ENCODE measurements at places on chromosomes 5 and 9. TPM values are rescaled to one million over a fixed set of nuclear protein-coding genes. Genes with fewer than 3 reads are reported as not detected.

GRCh38 chr5:88658886-88659285, 224.1 kb downstream of the MEF2C start:
- no peak for DNase-seq
- no peak overlapping the region for H3K4me3 ChIP-seq
- H3K27me3 ChIP-seq: peaks cover 44% of the 10 kb centered on the region
- H3K27ac ChIP-seq: no peak overlapping the region

- peak; percentile 7 for DNase-seq
- no peak overlapping the region for H3K4me3 ChIP-seq
- H3K27ac ChIP-seq: no peak overlapping the region
Observed at GRCh38 chr5:158541536-158542297, 558.0 kb downstream of the EBF1 start.

DNA sequence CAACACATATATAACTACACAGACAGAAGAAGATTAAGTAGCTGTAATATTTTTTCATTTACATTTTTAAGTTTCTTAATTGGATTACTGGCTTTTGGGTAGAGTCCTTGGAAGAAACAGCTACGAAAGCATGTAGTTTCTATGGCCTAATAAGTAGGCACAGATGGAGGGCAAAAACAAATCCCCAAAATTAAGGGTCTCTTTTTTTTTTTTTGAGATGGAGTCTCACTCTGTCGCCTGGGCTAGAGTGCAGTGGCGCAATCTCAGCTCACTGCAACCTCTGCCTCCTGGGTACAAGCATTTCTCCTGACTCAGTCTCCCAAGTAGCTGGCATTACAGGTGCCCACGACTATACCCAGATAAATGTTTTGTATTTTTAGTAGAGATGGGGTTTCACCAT, 27.1 kb upstream of the MTMR12 start:
- H3K4me1 ChIP-seq: no peaks in the 10 kb centered on the region
- no peak overlapping the region for H3K4me3 ChIP-seq
- no peak for DNase-seq
- peaks cover 3% of the 10 kb centered on the region for H3K27me3 ChIP-seq

DNA sequence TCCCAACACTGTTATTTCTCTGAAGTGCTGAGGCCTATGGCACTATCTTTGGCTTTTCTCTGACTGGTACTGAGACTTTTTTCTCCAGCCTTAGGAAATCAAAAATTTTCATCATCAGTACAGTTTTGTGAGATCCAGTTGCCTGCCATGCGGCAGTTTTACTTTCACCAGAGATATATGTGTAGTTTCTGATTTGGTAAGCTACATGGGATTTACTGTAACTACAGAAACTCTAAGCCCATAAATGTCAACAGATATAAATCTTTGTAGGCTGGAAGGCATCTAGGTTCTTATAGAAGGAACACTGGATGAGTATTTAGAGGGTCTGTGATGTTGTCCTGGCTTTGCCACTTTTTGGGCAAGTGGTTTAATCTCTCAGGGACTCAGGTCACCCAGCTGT, 69.0 kb downstream of the DOCK2 start:
- H3K36me3 ChIP-seq: peaks cover 59% of the 10 kb centered on the region
- no peak overlapping the region for H3K4me3 ChIP-seq
- DNase-seq: peak; percentile 32
- H3K27ac ChIP-seq: peak overlapping the region; percentile 76
- H3K4me1 ChIP-seq: peaks cover 45% of the 10 kb centered on the region
- no peaks in the 10 kb centered on the region for H3K27me3 ChIP-seq

Gene FBP1
- 1.5 TPM for total RNA-seq

GRCh38 chr5:64074533-64074932, 91.1 kb upstream of the RNF180 start:
- peak; percentile 5 for DNase-seq
- no peaks in the 10 kb centered on the region for H3K4me1 ChIP-seq
- no peaks in the 10 kb centered on the region for H3K36me3 ChIP-seq
- H3K27me3 ChIP-seq: no peaks in the 10 kb centered on the region
- no peak overlapping the region for H3K27ac ChIP-seq
- H3K4me3 ChIP-seq: no peak overlapping the region

Gene WDR31
- 0.81 TPM for total RNA-seq

Gene SOHLH1
- total RNA-seq: not detected

GRCh38 chr5:131364507-131365050, 100.7 kb downstream of the CDC42SE2 start:
- peaks cover 48% of the 10 kb centered on the region for H3K36me3 ChIP-seq
- H3K27me3 ChIP-seq: no peaks in the 10 kb centered on the region
- H3K27ac ChIP-seq: peak overlapping the region; percentile 72

GRCh38 chr5:126274076-126274762, 149.0 kb upstream of the GRAMD2B start:
- H3K4me1 ChIP-seq: no peaks in the 10 kb centered on the region
- no peak for DNase-seq
- H3K4me3 ChIP-seq: no peak overlapping the region
- H3K27me3 ChIP-seq: no peaks in the 10 kb centered on the region
- no peak overlapping the region for H3K27ac ChIP-seq

Gene NR5A1
- total RNA-seq: not detected

Gene ENTPD2
- total RNA-seq: not detected

DNA sequence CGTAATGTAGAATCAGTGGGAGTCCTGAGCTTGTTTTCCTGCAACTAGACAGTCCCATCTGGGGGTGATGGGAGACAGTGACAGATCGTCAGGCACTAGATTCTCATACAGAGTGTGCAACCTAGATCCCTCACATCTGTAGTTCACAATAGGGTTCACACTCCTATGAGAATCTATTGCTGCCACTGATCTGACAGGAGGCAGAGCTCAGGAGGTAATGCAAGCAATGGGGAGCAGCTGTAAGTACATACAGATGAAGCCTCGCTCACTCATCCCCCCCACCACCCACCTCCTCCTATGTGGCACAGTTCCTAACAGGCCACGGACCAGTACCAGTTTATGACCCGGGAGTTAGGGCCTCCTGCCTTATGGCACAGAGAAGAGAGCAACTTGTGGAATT, 116.2 kb upstream of the PIK3R1 start:
- H3K4me1 ChIP-seq: no peaks in the 10 kb centered on the region
- H3K4me3 ChIP-seq: no peak overlapping the region
- H3K36me3 ChIP-seq: peaks cover 4% of the 10 kb centered on the region
- DNase-seq: no peak
- peaks cover 5% of the 10 kb centered on the region for H3K27me3 ChIP-seq
- H3K27ac ChIP-seq: no peak overlapping the region

GRCh38 chr9:128068386-128069205, 564 bp downstream of the SLC25A25 start:
- H3K4me1 ChIP-seq: peaks cover 59% of the 10 kb centered on the region
- DNase-seq: peak; percentile 55
- peak overlapping the region; percentile 86 for H3K27ac ChIP-seq
- H3K36me3 ChIP-seq: peaks cover 6% of the 10 kb centered on the region
- H3K27me3 ChIP-seq: no peaks in the 10 kb centered on the region

GRCh38 chr9:19381656-19382055, 1.6 kb upstream of the RPS6 start:
- no peak overlapping the region for H3K4me3 ChIP-seq
- H3K36me3 ChIP-seq: peaks cover 40% of the 10 kb centered on the region
- H3K4me1 ChIP-seq: peaks cover 28% of the 10 kb centered on the region
- no peak for DNase-seq

Gene CA9
- total RNA-seq: 0.38 TPM

Gene SLC22A4
- 2.0 TPM for total RNA-seq

DNA sequence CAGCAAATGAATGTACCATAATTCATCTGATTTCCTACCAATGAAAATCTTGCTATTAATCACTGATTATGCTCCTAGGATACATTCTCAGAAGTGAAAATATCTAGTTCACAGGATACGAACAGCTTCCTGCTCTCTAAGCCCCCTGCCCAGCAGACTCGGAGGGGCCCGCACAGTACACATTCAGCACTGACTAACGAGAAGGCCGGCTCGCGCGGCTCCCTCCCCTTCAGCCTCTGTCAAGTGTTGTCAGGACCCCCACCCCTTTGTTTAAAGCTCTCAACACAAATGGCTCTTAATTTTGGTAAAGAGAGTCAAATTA, 82.0 kb downstream of the PRRT1B start:
- peaks cover 11% of the 10 kb centered on the region for H3K36me3 ChIP-seq
- H3K27me3 ChIP-seq: no peaks in the 10 kb centered on the region
- no peak for DNase-seq
- H3K4me3 ChIP-seq: no peak overlapping the region
- H3K4me1 ChIP-seq: peaks cover 18% of the 10 kb centered on the region
- H3K27ac ChIP-seq: peak overlapping the region; percentile 59

Gene C1QTNF2
- not detected for total RNA-seq

DNA sequence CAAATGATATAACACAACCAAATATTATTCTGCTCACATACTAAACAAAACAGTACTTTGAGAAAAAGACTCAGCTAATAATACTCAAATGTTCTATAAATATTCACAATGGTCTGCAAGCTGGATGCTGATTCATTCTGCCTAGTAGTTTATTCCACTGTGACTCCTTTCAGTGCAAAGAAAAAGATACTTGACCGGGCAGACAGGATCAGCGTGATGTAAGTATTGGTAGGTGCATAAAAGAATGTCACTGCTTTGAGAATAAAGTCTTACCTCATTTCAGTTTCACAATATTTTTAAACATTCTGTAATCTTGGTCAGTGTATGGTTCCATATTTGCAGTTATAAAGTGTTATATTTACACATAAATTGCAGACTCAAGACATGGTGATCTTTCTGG, 223.0 kb upstream of the NUDT12 start:
- H3K27me3 ChIP-seq: no peaks in the 10 kb centered on the region
- H3K4me1 ChIP-seq: no peaks in the 10 kb centered on the region
- H3K36me3 ChIP-seq: no peaks in the 10 kb centered on the region
- no peak overlapping the region for H3K27ac ChIP-seq

Gene ACER2
- total RNA-seq: 2.2 TPM

DNA sequence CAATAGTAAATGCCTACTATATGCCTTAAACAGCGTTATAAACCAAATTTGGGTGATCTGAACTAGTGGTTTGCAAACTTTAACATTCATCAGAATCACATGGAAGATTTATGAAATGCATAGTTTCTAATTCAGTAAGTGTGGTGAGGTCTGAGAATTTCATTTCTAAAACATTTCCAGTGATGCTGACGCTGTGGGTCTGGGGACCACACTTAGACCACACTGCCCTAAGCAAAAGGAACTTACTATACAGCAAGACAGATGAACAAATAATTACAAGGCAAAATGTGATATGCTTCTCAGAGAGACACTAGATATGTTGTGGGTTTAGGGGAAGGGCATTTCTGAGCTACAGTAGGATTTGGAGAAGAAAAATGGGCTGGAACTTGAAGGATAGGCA, 72.6 kb downstream of the OXCT1 start:
- no peak overlapping the region for H3K4me3 ChIP-seq
- peaks cover 37% of the 10 kb centered on the region for H3K36me3 ChIP-seq
- DNase-seq: no peak
- no peaks in the 10 kb centered on the region for H3K27me3 ChIP-seq

Gene PDLIM4
- total RNA-seq: not detected
